ENCODE measurements at places on chromosomes 7 and 10.

- DNase-seq, result no peak
- H3K27me3 ChIP-seq, result peaks cover 35% of the 10 kb centered on the region
- H3K36me3 ChIP-seq, result no peaks in the 10 kb centered on the region
- no peak overlapping the region for H3K27ac ChIP-seq
Observed at GRCh38 chr7:73829505-73829904, 1.3 kb upstream of the CLDN4 start.

- H3K27ac ChIP-seq, result no peak overlapping the region
- no peaks in the 10 kb centered on the region for H3K27me3 ChIP-seq
- no peaks in the 10 kb centered on the region for H3K36me3 ChIP-seq
- H3K4me1 ChIP-seq, result no peaks in the 10 kb centered on the region
Observed at GRCh38 chr7:104891949-104892348, 122.1 kb upstream of the KMT2E start.

DNA sequence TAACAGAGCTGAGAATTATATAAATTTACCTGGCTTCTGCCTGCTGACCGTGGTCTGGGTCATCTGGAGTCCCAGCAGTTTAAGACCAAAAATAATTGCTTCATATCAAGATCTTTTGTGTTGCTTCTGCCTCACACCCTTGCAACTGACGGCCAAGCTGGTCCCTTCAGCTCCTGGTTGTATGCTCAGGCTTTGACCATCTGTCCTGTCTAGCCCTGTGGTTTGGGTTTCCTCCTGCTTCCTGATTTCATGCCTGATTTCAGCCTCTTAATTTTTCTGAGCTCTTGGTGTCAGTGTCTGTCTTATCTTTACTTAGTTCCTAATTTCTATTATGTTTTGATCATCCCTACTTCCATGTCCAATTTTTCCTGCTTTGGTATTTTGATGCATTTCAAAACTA is 87.9 kb upstream of the PLXDC2 start:
- no peaks in the 10 kb centered on the region for H3K4me1 ChIP-seq
- H3K36me3 ChIP-seq, result no peaks in the 10 kb centered on the region
- no peak for DNase-seq
- H3K4me3 ChIP-seq, result no peak overlapping the region

GRCh38 chr10:86662186-86663045 is 5.9 kb upstream of the LDB3 start:
- H3K4me1 ChIP-seq, result no peaks in the 10 kb centered on the region
- DNase-seq, result no peak
- H3K4me3 ChIP-seq, result no peak overlapping the region
- H3K27ac ChIP-seq, result no peak overlapping the region
- no peaks in the 10 kb centered on the region for H3K36me3 ChIP-seq

GRCh38 chr7:44184206-44184872 is 4.9 kb downstream of the GCK start:
- H3K27ac ChIP-seq, result no peak overlapping the region
- H3K4me1 ChIP-seq, result no peaks in the 10 kb centered on the region
- H3K36me3 ChIP-seq, result no peaks in the 10 kb centered on the region
- no peak for DNase-seq
- H3K27me3 ChIP-seq, result peaks cover 2% of the 10 kb centered on the region

DNA sequence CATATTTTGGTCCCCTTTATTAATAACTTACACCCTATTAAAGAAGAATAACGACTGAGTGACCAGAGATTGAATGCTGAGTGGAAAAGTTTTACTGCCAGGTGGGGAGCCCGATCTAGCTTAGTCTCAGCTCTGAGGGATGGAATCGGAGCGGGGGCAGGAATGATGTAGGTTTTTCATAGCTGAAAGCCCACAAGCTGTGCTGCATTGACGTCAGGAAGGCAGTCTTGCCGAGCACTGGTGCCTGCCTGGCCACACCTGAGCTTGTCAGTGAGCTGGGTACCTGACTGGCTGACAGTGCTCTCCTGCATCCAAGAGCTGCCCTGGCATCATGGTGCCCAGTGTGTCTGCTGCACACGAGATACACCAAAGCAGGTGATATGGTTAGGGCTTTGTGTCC is 34.8 kb downstream of the GRK5 start:
- peaks cover 42% of the 10 kb centered on the region for H3K4me1 ChIP-seq
- H3K27me3 ChIP-seq, result no peaks in the 10 kb centered on the region
- H3K27ac ChIP-seq, result no peak overlapping the region
- no peak for DNase-seq

DNA sequence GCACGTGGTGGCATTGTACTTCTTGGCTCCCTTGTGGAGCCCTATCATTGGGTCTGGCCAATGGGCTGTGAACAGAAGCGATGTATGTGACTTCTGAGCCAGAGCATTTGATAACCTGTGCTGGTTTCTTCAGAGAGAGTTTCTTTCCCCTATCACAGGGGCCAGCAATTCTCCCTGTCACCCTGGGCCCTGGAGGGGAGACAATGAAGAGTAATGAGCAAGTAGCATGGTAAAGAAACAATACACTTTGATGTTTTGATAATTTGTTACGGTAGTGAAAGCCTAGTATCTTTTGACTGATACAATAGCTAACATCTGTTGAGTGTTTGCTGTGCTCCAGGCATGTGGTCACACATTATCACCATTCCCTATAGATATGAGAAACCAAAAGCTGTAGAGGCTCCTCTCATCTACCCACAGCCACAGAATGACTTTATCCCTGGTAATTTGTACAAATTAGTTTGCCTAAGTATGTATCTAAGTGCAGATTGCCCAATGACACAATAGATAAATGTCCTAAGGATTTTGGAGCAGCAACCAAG is 113.4 kb upstream of the SVIL start:
- no peaks in the 10 kb centered on the region for H3K36me3 ChIP-seq
- H3K4me1 ChIP-seq, result no peaks in the 10 kb centered on the region
- DNase-seq, result no peak
- peaks cover 10% of the 10 kb centered on the region for H3K27me3 ChIP-seq

DNA sequence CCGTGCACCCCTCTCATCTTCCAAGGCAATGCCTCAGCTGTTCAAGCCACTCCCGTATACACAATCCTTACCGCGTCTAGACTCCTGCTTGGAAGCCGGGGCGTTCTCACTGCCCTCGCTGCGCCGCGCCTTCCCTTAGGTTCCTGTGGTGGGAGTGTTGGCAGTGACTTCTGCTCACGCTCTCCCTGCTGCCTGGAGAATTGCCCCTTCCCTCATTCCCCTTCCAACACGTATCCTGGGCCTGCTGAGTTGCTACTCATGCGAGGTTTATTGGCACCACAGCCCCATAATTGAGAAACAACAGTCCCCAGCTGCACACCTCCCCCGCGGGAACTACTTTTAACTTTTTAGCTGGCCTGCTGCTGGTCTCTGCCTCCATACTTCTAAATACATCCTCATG is 31.9 kb downstream of the RBM17 start:
- H3K27me3 ChIP-seq, result no peaks in the 10 kb centered on the region
- peak overlapping the region; percentile 4 for H3K27ac ChIP-seq
- H3K4me3 ChIP-seq, result no peak overlapping the region
- no peak for DNase-seq

- H3K36me3 ChIP-seq, result no peaks in the 10 kb centered on the region
- no peak overlapping the region for H3K4me3 ChIP-seq
- no peak for DNase-seq
- no peaks in the 10 kb centered on the region for H3K27me3 ChIP-seq
Observed at GRCh38 chr10:124283215-124283948, 135.3 kb downstream of the OAT start.

DNA sequence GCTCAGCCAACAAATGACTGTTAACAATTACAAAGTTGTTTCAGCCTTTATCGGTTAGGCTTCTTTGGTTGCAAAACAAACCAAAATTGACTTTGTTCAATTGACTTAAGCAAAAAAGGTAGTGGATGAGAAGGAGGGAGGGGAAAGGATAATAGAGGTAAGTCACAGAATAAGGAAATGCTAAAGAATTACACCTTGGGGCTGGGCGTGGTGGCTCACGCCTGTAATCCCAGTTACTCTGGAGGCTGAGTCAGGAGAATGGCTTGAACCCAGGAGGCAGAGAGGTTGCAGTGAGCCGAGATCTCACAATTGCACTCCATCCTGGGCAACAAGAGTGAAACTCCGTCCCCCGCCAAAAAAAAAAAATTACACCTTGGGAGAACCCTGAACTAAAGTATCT is 41.4 kb downstream of the AHCYL2 start:
- H3K4me1 ChIP-seq, result peaks cover 13% of the 10 kb centered on the region
- no peak overlapping the region for H3K27ac ChIP-seq
- no peak for DNase-seq
- no peak overlapping the region for H3K4me3 ChIP-seq
- no peaks in the 10 kb centered on the region for H3K27me3 ChIP-seq

GRCh38 chr10:117656385-117657367 is 114.1 kb downstream of the EMX2 start:
- H3K4me3 ChIP-seq, result no peak overlapping the region
- peaks cover 19% of the 10 kb centered on the region for H3K27me3 ChIP-seq
- no peaks in the 10 kb centered on the region for H3K36me3 ChIP-seq
- DNase-seq, result no peak
- no peak overlapping the region for H3K27ac ChIP-seq

GRCh38 chr7:85498031-85498430 is 311.2 kb upstream of the SEMA3D start:
- H3K4me1 ChIP-seq, result no peaks in the 10 kb centered on the region
- H3K27ac ChIP-seq, result no peak overlapping the region
- H3K36me3 ChIP-seq, result no peaks in the 10 kb centered on the region
- DNase-seq, result no peak
- no peak overlapping the region for H3K4me3 ChIP-seq

- no peak for DNase-seq
- H3K4me3 ChIP-seq, result no peak overlapping the region
- peaks cover 4% of the 10 kb centered on the region for H3K36me3 ChIP-seq
- H3K4me1 ChIP-seq, result no peaks in the 10 kb centered on the region
- no peaks in the 10 kb centered on the region for H3K27me3 ChIP-seq
Observed at GRCh38 chr10:97003804-97004201, 171.7 kb downstream of the LCOR start.

DNA sequence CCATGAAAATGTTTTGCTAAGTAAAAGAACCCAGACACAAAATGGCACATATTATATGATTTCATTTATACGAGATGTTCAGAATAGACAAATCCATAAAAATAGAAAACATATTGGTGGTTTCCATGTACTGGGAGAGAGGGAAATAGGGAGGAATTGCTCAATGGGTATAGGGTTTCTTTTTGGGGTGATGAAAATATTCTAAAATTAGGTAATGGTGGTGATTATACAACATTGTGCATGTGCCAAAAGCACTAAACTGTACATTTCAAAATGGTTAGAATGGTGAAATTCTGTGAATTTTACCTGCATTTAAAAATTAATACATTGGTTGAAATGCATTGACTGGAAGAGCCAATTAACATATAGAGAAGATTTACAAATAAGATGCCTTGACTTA is 613.9 kb downstream of the TNS3 start:
- no peaks in the 10 kb centered on the region for H3K4me1 ChIP-seq
- H3K36me3 ChIP-seq, result no peaks in the 10 kb centered on the region
- no peak overlapping the region for H3K4me3 ChIP-seq
- no peaks in the 10 kb centered on the region for H3K27me3 ChIP-seq
- DNase-seq, result no peak

DNA sequence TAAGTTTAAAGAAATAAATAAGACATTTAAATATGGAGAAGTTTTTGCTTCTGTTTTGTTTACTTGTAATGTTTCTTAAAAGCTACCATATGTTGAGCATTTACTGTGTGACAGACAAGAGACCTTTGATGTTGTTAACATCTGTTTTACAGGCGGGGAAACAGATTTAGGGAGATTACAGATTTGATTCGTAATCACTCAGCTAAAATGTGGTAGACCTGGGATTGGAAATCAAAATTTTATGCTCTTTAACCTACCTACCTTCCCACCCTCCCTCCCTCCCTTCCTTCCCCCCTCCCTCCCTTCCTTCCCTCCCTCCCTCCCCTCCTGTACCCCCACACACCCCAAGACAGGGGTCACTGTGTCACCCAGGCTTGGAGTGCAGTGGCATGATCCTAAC is 11.7 kb downstream of the LCOR start:
- H3K27me3 ChIP-seq, result no peaks in the 10 kb centered on the region
- no peak overlapping the region for H3K4me3 ChIP-seq
- no peak overlapping the region for H3K27ac ChIP-seq
- peaks cover 62% of the 10 kb centered on the region for H3K4me1 ChIP-seq
- peaks cover 3% of the 10 kb centered on the region for H3K36me3 ChIP-seq

- peaks cover 35% of the 10 kb centered on the region for H3K4me1 ChIP-seq
- no peak overlapping the region for H3K27ac ChIP-seq
- H3K4me3 ChIP-seq, result no peak overlapping the region
- no peaks in the 10 kb centered on the region for H3K36me3 ChIP-seq
- peaks cover 95% of the 10 kb centered on the region for H3K27me3 ChIP-seq
Observed at GRCh38 chr7:8436965-8437364, 3.6 kb downstream of the NXPH1 start.

- DNase-seq, result no peak
- H3K4me3 ChIP-seq, result no peak overlapping the region
- peaks cover 2% of the 10 kb centered on the region for H3K4me1 ChIP-seq
- no peak overlapping the region for H3K27ac ChIP-seq
- H3K36me3 ChIP-seq, result peaks cover 17% of the 10 kb centered on the region
Observed at GRCh38 chr10:63324495-63324854, 141.3 kb downstream of the JMJD1C start.

DNA sequence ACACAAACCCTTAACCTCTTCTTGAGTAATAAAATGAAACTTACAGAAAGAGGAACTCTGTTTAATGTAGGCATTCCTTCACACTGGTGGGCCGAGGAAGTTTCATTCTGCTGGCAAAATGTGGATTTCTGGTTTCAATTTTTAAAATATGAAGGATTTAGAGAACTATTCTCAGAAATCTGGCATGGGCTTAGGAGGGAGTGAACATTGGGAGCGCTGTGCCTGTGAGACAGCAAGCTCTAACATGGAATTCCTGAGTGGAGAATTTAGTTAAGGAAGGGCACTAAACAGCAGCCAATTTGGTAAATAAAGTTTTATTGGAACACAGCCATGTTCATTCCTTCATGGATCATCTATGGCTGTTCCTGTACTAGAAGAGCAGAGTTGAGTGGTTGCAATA is 751.8 kb upstream of the IGFBP3 start:
- H3K27me3 ChIP-seq, result no peaks in the 10 kb centered on the region
- no peaks in the 10 kb centered on the region for H3K4me1 ChIP-seq
- H3K4me3 ChIP-seq, result no peak overlapping the region

GRCh38 chr10:8794860-8795259 is 740.4 kb downstream of the GATA3 start:
- H3K36me3 ChIP-seq, result no peaks in the 10 kb centered on the region
- peaks cover 15% of the 10 kb centered on the region for H3K4me1 ChIP-seq
- DNase-seq, result peak; percentile 32
- no peak overlapping the region for H3K4me3 ChIP-seq

- no peak overlapping the region for H3K4me3 ChIP-seq
- no peaks in the 10 kb centered on the region for H3K36me3 ChIP-seq
- peaks cover 44% of the 10 kb centered on the region for H3K27me3 ChIP-seq
- no peak for DNase-seq
- no peaks in the 10 kb centered on the region for H3K4me1 ChIP-seq
- no peak overlapping the region for H3K27ac ChIP-seq
Observed at GRCh38 chr7:120898715-120899499, 41.0 kb upstream of the TSPAN12 start.

GRCh38 chr10:78529262-78529661 is 495.6 kb downstream of the RPS24 start:
- H3K4me3 ChIP-seq, result no peak overlapping the region
- no peaks in the 10 kb centered on the region for H3K4me1 ChIP-seq
- no peaks in the 10 kb centered on the region for H3K36me3 ChIP-seq
- DNase-seq, result no peak

- no peaks in the 10 kb centered on the region for H3K27me3 ChIP-seq
- H3K27ac ChIP-seq, result peak overlapping the region; percentile 85
- no peak for DNase-seq
- peaks cover 31% of the 10 kb centered on the region for H3K4me1 ChIP-seq
- no peak overlapping the region for H3K4me3 ChIP-seq
- H3K36me3 ChIP-seq, result no peaks in the 10 kb centered on the region
Observed at GRCh38 chr10:63707254-63707910, 186.2 kb downstream of the REEP3 start.

- H3K27ac ChIP-seq, result no peak overlapping the region
- H3K4me3 ChIP-seq, result no peak overlapping the region
- peaks cover 18% of the 10 kb centered on the region for H3K4me1 ChIP-seq
- no peaks in the 10 kb centered on the region for H3K27me3 ChIP-seq
Observed at GRCh38 chr7:143494622-143495021, 16.9 kb downstream of the TAS2R41 start.
